Caco-2 (cell line): ENCODE measurements at places on chromosomes 4 and X.

- H3K4me3 ChIP-seq = no peak overlapping the region
- H3K27me3 ChIP-seq = no peaks in the 10 kb centered on the region
- H3K4me1 ChIP-seq = no peaks in the 10 kb centered on the region
- DNase-seq = no peak
Observed at GRCh38 chr4:107996949-107997788, 7.5 kb downstream of the HADH start.

DNA sequence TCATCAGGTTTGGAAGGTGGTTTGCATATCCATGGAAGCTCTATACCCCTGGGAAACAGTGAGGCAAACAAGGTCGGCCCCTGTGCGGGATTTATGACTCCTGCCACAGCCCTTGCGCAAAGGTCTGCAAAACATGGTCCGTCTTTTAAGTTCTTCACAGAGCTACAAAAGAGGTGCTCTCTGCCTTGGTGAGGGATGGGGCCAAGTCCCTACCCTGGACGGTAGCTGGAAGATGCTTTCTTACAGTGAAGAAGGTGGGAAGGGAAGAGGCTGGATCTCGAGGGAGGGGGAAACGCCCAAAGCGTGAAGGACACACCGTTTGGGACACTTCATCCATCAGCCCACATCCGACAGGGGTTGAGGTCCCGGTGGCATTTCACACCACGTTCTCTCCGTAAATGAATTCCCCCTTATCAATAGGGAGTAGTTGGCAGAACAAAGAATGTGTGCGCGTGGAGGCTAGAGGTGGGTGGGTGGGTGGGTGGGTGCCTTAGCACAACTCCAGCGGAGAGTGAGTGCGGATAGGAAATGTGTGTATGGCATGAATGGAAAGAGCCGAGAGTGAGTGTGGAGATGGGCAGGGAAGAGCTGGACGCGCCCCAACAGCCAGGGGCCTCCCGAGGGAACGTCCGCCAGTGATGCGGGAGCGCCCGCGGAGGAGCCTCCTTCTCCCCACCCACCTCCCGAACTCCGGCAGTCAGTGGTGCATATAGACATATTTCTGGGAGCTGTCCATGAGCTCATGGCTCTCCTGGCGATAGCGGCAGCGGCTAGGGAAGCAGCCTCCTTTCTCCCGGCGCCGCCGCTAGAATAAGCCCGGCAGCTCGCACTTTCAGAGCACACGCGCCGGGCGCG lies 68.3 kb downstream of the LARP7 start:
- H3K36me3 ChIP-seq = no peaks in the 10 kb centered on the region
- DNase-seq = peak; percentile 55
- no peak overlapping the region for H3K27ac ChIP-seq
- no peaks in the 10 kb centered on the region for H3K4me1 ChIP-seq
- peak overlapping the region; percentile 17 for H3K4me3 ChIP-seq

GRCh38 chrX:48591255-48591791 lies 6.0 kb upstream of the WDR13 start:
- no peaks in the 10 kb centered on the region for H3K36me3 ChIP-seq
- DNase-seq = no peak
- H3K4me1 ChIP-seq = no peaks in the 10 kb centered on the region

DNA sequence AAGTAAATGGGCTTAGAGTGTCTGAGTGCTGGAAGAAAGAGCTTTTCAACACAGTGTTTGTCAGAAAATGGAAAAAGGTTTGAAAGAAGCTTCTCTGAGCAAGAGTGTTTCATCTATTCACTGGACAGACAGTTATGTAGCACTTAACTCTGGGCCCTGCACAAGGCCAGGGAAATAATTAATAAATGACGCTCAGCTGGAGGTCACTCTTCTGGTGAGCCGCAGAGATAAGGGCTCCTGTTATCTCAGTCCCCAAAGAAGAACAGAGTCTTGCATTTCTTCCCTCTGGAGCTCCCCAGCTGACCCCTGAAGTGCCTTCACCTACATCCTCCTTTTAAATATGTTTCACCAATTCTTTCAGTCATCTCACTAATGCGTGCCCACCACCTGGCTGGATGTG lies 90.4 kb downstream of the SLC16A2 start:
- no peaks in the 10 kb centered on the region for H3K4me1 ChIP-seq
- DNase-seq = no peak
- H3K36me3 ChIP-seq = no peaks in the 10 kb centered on the region

DNA sequence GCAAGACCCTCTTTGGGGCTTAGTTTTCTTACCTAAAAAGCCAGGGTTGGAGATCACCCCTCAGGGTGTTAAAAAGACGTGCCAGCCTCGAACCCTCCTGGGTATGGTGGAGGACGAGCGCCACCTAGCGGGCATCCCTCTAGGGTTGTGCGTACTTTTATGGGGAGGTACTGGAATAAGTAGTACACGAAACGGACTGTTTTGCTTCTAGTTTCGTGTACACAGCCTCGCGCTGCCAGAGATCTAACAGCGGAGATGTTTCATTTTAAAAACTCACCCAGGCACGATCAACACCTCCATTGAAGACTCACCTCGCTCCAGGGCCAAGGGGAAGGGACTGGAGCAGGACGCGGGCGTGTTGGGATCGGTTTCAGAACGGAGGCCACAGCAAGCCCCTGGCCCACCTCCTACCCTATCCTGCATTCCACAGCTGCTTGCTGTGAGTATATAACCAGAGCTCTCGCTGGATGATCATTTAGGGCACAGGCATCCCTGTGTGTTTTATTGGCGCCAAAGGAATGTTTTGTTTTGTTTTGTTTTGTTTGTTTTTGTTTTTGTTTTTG lies 4.8 kb upstream of the NKX3-2 start:
- H3K36me3 ChIP-seq = no peaks in the 10 kb centered on the region
- no peaks in the 10 kb centered on the region for H3K27me3 ChIP-seq
- DNase-seq = peak; percentile 88
- H3K4me1 ChIP-seq = no peaks in the 10 kb centered on the region

DNA sequence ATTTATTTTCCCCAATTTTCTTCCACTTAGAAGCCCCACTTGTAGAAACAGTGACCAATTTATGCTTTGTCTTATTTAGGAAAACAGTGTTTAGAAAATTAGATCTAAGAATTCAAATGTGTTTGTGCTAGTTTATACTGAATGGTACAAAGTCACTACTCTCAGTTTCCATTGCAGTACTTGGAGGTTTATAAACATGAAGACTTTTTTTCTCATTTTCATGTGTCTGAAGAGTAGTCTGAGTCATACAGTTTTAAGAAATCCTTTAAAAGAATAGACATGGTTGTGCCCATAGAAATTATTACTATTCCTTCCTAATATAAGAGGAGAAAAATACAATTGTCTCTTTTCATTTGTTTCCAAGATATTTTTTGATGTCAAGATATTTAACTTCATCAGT lies 458.7 kb downstream of the NAF1 start:
- no peak overlapping the region for H3K27ac ChIP-seq
- H3K4me1 ChIP-seq = no peaks in the 10 kb centered on the region
- no peak overlapping the region for H3K4me3 ChIP-seq

GRCh38 chr4:12924253-12924652 lies 559.9 kb downstream of the RAB28 start:
- no peaks in the 10 kb centered on the region for H3K4me1 ChIP-seq
- no peak overlapping the region for H3K27ac ChIP-seq
- DNase-seq = no peak
- no peak overlapping the region for H3K4me3 ChIP-seq
- H3K27me3 ChIP-seq = no peaks in the 10 kb centered on the region

GRCh38 chrX:119970574-119970973 lies 27.0 kb upstream of the NKAP start:
- no peak for DNase-seq
- H3K27ac ChIP-seq = no peak overlapping the region
- no peaks in the 10 kb centered on the region for H3K27me3 ChIP-seq
- no peaks in the 10 kb centered on the region for H3K4me1 ChIP-seq
- H3K36me3 ChIP-seq = no peaks in the 10 kb centered on the region

- DNase-seq = no peak
- H3K36me3 ChIP-seq = no peaks in the 10 kb centered on the region
- H3K27me3 ChIP-seq = no peaks in the 10 kb centered on the region
- no peak overlapping the region for H3K27ac ChIP-seq
- H3K4me3 ChIP-seq = no peak overlapping the region
- no peaks in the 10 kb centered on the region for H3K4me1 ChIP-seq
Observed at GRCh38 chr4:42345962-42346544, 51.2 kb upstream of the SHISA3 start.

- no peak overlapping the region for H3K27ac ChIP-seq
- H3K36me3 ChIP-seq = no peaks in the 10 kb centered on the region
- peaks cover 25% of the 10 kb centered on the region for H3K4me1 ChIP-seq
- no peaks in the 10 kb centered on the region for H3K27me3 ChIP-seq
Observed at GRCh38 chr4:119525005-119525749, 103.4 kb downstream of the PDE5A start.
